ENCODE measurements at places on chromosomes 16 and 17.

DNA sequence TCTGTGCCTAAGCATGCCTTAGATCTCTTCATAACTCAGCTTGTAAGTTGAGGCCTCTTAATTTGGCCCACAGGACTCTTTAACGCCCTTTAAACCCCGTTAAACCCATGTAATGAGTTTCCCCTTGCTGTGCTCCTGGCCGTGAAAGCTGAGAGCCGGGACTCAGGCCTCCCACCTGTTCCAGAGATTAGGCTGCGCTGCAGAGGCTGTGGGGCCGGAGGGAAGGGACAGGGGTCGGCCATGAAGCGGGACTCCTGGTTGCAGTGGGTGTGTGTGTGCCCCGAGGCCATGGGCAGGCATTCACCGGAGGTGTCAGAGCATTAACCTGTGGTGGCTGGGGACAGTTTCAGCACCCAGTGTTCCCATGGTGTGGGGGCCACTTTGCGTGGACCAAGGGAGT is 150.8 kb upstream of the IRX3 start:
- no peak for DNase-seq

- DNase-seq: no peak
Measured at GRCh38 chr17:51461578-51462004, 201.2 kb downstream of the UTP18 start.

GRCh38 chr16:57203451-57203850 is 17.3 kb downstream of the RSPRY1 start:
- DNase-seq: peak; percentile 11

GRCh38 chr16:89924925-89925307 is 1.8 kb downstream of the TUBB3 start:
- DNase-seq: no peak

- DNase-seq: no peak
Measured at GRCh38 chr17:17035490-17035889, 6.8 kb upstream of the MPRIP start.

- DNase-seq: no peak
Measured at GRCh38 chr17:69878661-69879060, 196.4 kb upstream of the KCNJ16 start.

DNA sequence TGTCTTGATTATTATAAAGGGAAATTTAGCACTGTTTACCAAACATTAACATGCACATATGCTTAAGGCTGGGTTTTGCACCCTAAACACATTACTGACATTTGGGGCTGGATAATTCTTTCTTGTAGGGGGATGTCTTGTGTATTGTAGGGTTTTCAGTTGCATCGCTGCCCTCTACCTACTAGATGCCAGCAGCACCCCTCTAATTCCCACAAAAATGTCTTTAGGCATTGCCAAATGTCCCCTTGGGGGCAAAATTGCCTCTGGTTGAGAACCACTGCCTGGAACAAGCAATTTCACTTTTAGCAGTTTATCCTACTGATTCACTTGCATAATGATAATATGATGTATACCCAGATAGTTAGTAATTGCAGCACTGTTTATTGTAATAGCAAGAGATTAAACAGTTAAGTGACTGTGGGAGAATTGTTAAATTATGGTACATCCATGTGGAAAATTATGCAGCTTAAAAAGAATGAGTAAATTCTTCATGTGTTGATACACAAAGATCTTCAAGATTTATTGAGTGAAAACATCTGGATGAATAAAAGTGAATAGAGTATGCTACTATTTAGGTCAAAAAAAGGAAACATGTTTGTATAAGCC is 18.4 kb downstream of the PRSS54 start:
- peak; percentile 20 for DNase-seq

GRCh38 chr16:20899071-20899470 is 1.1 kb downstream of the DCUN1D3 start:
- DNase-seq: peak; percentile 67

- DNase-seq: no peak
Measured at GRCh38 chr17:36707904-36708303, 106.5 kb downstream of the MRM1 start.

DNA sequence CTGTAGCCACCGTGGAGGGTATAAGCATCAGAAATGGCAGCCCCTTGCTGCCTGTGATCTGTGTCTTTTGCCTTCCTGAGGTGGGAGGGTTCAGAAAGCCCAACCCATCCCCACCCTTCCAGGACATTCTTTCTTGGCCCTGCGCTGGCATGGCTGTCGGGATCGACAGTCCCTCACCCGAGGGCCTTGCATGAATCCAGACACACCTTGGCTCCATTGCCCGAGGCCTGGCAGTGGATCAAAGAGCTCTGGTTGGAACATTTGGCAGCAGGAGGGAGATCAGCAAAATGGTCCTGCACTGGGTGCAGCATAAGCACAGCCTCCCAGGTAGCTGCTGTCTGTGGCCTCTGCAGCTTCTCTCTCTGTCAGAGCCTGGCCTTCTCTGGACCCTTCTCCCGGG is 246.6 kb upstream of the MAF start:
- no peak for DNase-seq

DNA sequence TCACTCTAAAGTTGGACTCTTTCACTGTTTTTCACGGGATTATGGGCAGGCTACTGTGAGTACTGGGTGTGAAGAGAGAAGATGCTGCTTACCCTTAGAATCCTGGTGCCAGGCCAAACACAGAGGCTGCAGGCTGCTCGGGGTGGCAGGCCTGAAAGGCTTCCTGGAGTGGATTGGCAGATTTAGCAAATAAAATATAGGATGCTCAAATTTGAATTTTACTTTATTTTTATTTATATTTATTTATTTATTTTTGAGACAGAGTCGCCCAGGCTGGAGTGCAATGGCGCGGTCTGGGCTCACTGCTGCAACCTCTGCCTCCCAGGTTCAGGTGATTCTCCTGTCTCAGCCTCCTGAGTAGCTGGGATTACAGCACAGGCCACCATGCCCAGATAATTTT is 14.9 kb upstream of the STAC2 start:
- no peak for DNase-seq

GRCh38 chr16:10485698-10486382 is 94.6 kb downstream of the EMP2 start:
- no peak for DNase-seq

All from fibroblast of gingiva (primary cell).